Daoy (cell line): ENCODE measurements at places on chromosomes 5 and 9. TPM values are rescaled to one million over a fixed set of nuclear protein-coding genes. Genes with fewer than 3 reads are reported as not detected.

DNA sequence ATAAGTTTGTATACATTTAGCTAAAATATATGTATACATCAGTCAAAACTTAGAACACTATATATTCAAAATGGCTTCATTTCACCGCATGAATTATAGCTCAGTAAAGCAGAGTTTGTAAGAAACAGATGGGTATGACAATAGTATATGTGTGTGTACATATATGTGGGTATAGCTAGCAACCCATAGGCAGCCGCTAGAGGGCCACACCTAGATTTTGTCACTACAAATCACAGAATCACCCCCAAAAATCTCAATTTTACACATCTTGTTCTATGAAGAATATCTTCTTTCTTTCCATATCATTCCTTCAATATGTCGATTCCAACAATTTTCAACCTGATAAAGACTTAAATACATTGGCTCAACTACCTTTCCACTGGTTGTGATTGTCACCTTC lies 357.8 kb upstream of the CCNG1 start:
- DNase-seq: no peak

DNA sequence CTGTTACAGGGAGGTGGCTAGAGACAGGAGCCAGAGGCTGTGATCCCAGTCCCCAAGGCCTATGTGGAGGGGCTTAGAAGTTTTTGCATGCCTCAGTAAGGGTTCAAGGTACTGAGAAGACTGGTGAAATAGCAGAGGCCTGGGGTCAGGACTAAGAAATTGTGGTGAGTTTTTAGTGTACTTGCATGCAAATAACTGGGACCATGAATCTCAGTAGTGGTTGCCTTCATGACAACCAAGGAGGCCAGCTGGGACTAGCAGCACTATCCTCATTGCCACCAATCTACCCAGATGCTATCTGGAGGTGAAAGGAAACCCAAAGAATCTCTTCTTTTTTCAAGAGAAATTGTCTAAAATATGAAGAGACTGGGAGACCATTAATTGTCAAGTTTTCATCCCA lies 395.1 kb downstream of the CETN3 start:
- DNase-seq: no peak

DNA sequence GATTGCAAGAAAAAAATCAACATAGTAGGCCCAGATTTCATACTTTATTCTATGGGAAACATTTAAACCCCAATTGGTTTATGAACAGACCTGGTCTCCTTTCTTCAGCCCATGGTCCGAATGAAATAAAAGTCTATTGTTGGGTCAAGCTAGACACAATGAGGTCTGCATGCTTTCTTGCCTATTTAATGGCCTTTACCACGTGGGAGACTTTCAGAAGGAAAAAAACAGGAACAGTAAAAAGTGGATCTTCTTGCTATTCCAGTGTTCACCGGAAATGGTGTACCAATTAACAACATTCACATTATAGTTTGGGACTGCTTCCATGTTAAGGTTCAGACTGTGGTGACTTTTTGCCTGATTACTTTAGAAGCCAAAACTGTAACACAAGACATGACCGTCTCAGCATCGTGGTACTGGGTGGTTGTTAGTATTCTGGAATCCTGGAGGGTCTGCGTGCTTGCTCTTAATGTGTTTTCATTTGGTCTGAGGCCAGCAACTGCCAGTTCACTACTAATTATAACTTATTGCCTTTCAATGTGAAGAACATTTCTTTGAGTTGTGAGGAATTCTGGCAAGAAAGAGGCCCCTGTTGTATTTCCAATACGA lies 85.4 kb upstream of the PRRC1 start:
- no peak for DNase-seq

GRCh38 chr5:132813599-132814502 lies 749 bp downstream of the SOWAHA start:
- peak; percentile 48 for DNase-seq

DNA sequence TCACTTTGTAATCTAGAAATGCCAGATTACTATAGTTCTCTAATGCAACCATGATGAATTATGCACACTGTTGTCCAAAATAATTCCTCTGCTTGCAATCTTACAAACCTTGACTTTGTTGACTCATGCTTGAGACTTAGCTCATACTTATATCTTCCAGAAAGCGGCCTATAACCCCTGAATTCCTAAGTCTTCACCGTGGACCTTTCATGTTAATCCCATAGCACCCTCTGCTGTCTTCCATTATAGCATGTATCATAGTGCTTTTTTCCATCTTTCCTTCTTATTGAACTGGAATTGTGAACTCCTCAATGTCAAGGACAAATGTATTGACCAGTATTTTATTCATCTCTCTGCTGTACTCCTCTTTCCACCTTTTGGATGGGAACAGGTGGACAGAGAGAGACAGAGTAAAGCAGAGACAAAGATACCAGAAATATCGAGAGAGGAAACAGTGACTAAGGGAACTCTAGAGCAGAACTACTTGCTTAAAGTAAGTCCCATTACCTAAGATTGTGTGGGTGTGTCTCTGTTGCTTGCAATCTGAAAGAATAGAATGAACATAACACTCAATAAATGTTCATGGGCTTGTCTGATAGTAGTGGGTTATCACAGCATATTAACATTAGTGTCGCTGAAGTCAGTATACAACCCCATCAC lies 110.0 kb downstream of the LURAP1L start:
- peak; percentile 64 for DNase-seq

GRCh38 chr5:15338546-15338945 lies 161.4 kb upstream of the FBXL7 start:
- no peak for DNase-seq

DNA sequence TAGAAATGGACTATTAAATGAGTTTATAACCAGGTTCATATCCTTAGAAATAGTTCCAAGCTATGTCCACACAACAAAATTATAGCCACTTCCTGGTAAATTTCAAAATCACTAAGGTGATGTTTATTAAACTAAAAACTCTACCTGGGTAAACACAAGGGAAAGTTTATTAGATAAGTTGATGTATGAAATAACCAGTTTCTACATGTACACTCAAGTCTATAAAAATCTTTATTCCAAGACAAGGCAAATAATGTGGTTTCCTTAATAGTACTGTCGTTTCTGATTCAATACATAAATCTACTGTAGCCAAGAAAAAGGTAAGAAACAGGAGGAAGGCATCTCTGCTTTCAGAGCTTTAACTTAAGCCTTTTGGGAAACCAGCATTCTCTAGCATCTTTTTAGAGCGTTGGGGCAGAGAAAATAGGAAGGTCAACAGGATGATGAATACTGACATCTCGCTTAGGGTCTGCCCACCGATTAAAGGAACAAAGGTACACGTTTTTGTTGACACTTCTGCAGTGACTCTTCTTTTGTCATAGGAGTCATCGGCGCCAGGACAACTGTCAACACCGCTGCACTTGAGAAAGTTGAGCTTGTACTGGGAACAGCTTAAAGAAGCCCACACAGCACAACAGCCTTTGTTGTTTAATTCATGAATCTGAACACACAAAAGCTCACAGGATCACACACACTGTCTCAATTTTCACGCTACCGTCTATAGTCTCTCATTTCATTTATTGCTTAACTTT lies 513.6 kb downstream of the SLCO4C1 start:
- no peak for DNase-seq

- DNase-seq: peak; percentile 73
These were observed 155.8 kb upstream of the IRX4 start for GRCh38 chr5:2038321-2039179.

- no peak for DNase-seq
These were observed 122.7 kb downstream of the FSTL4 start for GRCh38 chr5:133489632-133490031.

GRCh38 chr5:72920690-72921502 lies 34.9 kb upstream of the FCHO2 start:
- peak; percentile 14 for DNase-seq

DNA sequence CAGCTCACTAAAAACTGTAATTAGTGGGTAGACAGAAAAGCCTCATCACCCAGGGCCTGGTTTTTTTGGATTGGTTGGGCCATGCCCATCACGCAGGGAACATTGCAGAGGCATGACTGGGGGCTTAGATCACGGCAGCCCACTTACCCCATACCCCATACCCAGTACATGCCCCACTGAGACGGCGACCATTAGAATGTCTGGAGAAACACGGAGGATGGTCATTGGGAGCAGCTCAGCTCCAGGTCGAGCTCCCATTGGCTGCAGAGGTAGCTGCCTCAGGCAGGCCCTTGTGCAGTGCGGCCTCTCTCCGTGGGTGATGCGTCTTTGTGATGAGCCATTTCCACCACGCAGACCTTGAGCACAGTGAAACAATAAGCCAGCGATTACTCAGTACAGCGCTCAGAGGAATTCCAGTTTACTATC lies 204.0 kb downstream of the GADD45G start:
- peak; percentile 82 for DNase-seq

DNA sequence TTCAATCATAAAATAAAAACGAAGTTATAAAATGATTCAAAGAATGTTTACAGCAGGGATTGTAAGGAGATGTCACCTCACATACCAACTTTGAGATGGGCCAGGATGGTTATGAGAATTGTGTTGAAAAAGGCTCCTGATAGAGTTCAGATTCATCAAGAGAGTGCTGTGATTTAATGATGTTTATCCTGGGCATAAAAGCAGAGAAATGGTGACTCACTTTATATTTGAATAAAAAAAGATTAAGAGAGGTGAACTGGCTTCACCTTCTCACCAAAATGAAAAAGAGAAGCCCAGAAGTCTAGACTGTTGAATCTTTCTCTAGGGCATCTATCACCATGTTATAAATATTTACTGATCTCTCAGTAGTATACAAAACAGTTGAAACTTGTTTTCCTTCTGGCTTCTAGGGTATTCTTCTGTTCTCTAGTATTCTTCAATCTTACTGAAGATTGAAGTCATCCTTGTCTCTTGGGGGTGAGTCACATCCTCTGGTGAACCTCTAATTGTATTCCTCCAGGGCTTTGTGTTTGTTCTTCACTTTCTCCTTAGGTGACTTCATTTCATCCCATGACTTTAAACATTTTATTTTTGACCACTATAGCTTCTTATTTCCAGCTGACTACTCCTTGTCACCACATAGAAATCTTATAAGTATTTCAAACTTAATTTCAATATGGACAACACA lies 1237.3 kb upstream of the C9orf72 start:
- DNase-seq: no peak

DNA sequence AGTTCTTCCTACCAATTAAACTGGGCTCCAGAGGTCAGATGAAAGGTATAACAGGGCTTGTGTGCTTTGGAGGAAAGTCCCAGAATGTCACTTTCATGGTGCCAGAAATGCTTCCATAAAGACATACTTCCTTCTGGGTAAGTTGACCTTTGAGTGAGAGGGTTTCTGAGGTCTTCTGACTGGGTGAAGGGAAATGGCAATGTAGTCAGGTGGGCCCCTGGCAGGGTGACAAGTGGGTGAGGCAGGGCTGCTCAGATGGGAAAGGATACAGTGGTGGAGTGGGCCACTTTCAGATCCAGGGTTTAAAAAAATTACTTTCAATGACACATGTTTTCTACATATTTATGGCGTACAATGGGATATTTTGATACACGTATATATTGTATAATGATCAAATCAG lies 136.5 kb upstream of the PITX1 start:
- DNase-seq: no peak

DNA sequence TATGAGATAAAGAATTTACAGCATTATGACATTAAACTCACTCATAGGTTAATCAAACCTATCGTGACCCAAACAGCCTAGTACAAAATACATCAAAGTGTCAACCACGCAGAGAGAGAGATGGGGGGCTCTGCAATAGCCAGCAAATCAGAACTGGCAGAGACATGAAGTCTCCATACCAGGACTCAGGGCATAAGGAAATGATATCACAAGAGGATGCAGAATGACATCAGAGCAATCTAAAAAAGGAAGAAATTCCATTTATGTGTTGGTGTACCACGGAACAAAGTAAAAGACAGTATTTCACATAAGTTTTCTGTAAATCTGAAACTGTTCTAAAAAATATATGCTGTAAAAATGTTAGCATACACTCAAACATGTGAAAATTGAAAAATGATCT lies 24.6 kb downstream of the BICD2 start:
- no peak for DNase-seq

- no peak for DNase-seq
These were observed 158.2 kb downstream of the DENND1A start for GRCh38 chr9:123771690-123772089.

DNA sequence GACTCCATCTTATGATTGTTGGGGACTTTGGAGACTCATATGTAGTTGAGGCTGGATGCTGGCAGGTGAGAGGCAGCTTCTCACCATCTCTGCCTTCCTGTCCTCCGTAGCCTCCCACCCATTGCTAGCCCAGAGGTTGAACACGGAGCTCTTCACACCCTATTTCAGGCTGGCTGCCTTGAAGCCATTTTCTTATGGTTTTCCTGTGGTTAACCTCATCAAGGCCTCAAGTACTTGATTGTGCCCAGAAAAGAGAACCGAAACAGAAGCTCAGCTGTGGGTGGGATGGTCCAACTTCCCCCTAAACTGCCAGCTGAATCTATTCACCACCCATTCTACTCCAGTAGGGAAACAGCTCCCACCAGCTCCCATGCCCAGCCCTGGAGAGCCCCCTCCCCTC lies 102.9 kb downstream of the LIFR start:
- peak; percentile 52 for DNase-seq

- DNase-seq: no peak
These were observed 309.2 kb upstream of the IRX4 start for GRCh38 chr5:2191972-2192371.

- peak; percentile 86 for DNase-seq
These were observed 15.9 kb downstream of the ENG start for GRCh38 chr9:127838375-127839078.

DNA sequence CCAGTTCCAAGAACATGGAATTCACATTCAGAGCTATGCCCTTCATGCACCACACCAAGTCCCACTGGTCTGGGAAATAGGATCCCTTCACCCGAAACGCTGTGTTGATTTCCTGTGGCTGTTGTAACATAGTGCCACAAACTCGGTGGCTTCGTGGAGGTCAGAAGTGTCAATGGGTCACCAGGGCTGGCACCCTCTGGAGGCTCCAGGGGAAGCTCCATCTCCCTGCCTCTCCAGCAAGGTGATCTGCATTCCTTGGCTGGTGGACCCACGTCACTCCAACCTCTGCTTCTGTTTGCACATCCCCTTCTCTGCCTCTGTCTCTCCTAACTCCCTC lies 28.9 kb upstream of the ALDH1B1 start:
- no peak for DNase-seq

DNA sequence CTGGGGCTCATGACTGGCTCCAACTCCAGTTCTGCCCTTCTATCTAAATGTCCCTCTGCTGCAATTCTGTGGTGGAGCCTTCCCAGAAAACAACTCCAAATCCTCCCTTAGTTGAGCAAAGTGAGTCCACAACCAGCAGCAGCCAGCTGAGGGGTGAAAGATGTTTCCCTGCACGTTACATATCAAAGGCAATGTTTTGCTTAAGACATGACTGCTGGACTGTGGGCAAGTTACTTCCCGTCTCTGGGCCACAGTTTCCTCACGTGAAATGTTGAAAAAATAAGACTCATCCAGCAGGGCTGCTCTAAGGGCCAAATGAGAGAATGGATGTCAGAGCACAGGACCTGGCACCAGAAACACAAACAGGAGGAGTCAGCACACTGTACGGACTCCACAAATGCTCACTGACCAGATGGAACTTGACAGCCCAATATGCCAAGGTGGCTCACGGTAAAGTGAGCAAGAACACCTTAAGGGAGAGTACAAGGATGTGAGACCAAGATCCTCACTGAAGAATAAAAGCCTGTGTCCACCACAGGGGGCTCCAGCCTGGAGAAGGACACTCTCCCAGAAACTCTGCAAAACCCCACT lies 138.4 kb upstream of the ABCA1 start:
- no peak for DNase-seq

- DNase-seq: no peak
These were observed 45.3 kb downstream of the ARHGAP26 start for GRCh38 chr5:142815469-142815868.

Gene PCDHA3
- total RNA-seq: 0.12 and 0.34 TPM in 2 replicates

Gene TBC1D2
- total RNA-seq: 7.9 and 11.9 TPM in 2 replicates

Gene AIF1L
- total RNA-seq: 3.5 and 5.2 TPM in 2 replicates

Gene GPR150
- total RNA-seq: 0.29 TPM in 1 of 2 replicates, not detected in the other

Gene ACSL6
- 0.06 and 0.46 TPM in 2 replicates for total RNA-seq

Gene PCDHB9
- 0.40 and 1.6 TPM in 2 replicates for total RNA-seq
